ENCODE measurements at places on chromosomes 2 and 18. TPM values are rescaled to one million over a fixed set of nuclear protein-coding genes. Genes with fewer than 3 reads are reported as not detected.

SNORC gene
- total RNA-seq: 0.63 TPM

- DNase-seq: no peak
Measured at GRCh38 chr2:193520709-193521458, 1326.2 kb upstream of the TMEFF2 start.

GRCh38 chr2:30216157-30216556 is 15.2 kb upstream of the LBH start:
- peak; percentile 79 for DNase-seq

RNF152 gene
- 5.4 TPM for total RNA-seq

TMEM37 gene
- not detected for total RNA-seq

DNA sequence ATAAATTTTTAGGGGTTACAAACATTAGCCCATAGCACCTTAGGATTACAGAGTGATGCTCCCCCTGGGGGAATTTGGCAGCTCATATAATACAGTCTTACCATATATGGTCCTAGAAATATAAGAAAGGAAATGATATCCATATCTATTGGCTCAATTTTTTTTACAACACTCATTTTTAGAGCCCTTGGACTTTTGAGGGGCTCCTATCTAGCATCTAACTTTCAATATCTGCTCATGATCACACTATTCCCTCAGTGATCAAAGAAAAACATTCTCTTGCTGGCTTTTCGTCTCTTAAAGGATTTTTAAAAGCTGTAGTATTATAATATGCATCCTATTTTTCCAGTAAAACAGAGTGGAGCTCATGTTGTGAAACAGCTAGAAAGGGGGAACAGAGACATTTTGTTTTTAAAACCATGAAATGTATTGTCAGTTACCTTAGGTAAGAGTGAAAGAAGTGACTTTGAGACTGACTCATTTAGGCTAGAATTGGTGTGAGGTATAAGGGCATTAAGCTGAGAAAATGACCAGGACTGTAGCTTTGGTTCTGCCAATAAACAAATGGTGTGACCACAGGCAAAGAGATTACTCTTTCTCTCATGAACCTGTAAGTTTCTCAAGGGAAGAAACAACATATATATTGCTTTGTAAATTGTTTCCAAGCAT is 65.8 kb downstream of the ALPK2 start:
- DNase-seq: no peak

DNA sequence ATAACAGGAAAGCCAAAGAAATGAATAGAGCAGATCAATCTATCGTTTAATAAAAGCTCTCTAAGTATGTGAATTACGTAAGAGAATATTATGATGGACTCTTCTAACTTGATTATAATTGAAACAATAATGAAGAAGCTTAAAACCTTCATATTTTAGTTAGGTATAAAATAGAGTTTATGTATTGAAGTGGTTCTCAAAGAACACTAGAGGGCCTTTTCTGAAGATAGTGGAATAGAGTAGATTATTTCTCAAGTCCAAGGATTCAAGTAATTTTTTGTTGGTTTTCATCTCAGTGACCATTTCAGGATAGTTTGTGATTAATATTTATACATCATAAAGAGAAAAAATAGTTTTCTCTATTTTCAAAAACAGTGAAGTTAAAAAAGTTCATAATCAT is 97.7 kb downstream of the NBEAL1 start:
- DNase-seq: peak; percentile 16

SRD5A2 gene
- total RNA-seq: not detected

DNA sequence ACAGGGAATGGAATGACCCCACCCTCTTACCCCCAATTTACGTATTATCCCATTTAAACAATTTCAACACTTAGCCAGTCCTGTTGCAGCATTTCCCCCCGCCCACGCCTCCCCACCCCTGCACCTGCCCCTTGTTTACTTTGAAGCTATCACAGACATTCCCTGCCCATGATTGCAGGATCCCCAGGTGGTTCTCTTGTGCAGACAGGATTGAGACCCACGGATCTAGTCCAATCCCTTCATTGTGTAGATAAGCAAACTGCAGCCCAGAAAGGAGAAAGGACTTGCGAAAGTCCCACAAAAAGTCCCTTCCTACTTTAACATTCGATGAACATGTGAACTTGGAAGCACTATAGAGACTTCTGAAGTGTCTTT is 38.9 kb downstream of the TMEM17 start:
- DNase-seq: no peak

TMEM163 gene
- not detected for total RNA-seq

DNA sequence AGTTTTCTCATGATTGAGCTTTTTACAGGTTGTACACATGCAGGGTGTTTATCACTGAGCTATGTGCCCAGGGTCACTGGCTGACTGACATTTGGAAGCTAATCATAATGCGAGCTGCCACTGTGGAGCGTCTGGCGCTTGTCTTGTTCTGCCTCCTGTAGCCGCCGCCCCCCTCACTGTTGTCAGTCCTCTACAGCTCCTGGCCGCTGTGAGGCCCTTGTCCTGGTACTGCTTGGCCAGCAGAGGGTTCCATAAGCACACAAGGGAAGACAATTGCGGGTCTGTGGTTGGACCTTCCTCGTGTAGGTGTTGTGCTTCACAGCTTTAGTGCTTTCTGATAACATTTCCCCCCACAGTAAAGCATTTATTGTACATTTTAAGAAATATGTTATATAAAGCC is 105.6 kb upstream of the LDLRAD4 start:
- DNase-seq: peak; percentile 55

DNA sequence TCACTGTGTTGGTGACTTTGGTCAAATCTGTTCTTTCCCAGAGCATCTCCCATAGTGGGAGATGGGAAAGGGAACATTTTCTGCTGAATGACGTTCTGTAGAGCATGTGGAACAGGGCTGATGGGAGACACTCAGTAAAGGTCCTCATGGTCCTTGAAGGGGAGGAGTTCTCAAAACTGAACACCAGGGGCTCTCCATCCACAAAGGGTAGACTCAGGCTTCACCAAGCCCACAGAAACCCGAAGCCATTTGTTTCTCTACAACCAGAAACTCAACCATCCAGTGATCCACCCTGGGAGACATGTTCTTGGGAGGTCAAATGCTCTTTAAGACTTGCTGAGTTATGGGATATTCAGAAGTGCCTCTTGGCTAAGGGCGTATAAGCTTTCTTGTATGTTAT is 131.8 kb downstream of the ACOXL start:
- no peak for DNase-seq

- DNase-seq: no peak
Measured at GRCh38 chr18:39555496-39555895, 1989.9 kb upstream of the CELF4 start.

CLEC4F gene
- not detected for total RNA-seq

GRCh38 chr18:62458346-62458745 is 64.5 kb upstream of the ZCCHC2 start:
- no peak for DNase-seq

- DNase-seq: peak; percentile 59
Measured at GRCh38 chr2:69771461-69771860, 29.5 kb downstream of the ANXA4 start.

GRCh38 chr2:106353676-106354075 is 114.5 kb downstream of the RGPD3 start:
- no peak for DNase-seq

DNA sequence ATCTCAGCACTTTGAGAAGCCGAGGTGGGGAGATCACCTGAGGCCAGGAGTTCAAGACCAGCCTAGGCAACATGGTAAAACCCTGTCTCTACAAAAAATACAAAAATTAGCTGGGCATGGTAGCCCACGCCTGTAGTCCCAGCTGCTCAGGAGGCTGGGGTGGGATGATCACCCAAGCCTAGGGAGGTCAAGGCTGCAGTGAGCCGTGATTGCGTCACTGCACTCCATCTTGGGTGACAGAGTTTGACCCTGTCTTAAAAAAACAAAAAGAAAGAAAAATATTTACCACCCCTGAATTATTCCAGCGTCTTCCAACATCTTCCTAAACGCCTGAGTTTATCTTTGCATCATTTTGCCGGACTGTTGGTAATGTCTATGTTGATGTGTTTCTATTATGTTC is 6.2 kb upstream of the IGFBP5 start:
- DNase-seq: no peak

GAD1 gene
- total RNA-seq: 0.13 TPM

GNLY gene
- not detected for total RNA-seq

- DNase-seq: no peak
Measured at GRCh38 chr2:234191819-234192407, 141.4 kb downstream of the SPP2 start.

DNA sequence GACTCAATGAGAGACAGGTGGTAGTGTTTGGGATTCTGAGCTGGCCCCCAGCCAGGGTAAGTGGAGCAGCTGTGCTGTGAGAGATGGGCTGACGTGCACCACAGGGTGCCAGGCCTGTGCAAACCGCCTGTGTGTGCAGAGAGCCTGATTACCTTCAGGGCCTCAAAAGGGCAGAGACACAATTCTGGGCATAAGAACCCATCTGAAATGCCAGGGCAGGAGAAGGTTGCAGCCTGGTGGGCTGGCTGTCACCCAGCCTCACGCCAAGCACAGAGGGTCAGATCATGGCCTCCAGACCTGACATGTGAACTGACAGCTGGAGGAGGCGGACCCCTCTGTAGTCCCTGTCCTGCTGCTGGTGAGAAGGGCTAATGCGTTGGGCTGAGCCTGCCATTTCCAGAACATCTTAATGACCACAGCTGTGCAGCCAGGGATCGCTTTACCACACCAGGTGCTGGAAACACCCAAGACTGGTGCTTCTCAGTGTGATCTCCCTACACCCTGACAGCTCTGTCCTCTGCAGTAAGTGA is 100.9 kb downstream of the ARL4C start:
- no peak for DNase-seq

DNA sequence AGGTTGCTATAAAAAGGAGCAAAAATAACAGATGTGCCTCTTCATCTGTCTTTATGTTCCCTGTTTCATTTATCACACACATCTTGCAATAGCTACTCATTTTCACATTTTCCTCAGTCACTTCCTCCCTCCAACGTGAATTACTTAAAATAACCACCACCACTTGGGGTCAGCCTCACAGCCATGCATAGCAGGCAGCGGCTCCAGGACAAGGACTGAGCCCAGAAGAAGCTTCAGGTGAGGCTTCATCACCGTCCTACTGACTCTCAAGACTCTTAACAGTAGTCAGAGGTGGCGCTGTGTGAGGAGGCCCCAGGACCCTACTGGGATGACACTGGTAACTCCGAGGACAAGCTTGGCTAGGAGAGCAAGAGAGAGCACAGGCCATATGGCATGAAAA is 15.5 kb upstream of the ST8SIA5 start:
- no peak for DNase-seq

- no peak for DNase-seq
Measured at GRCh38 chr2:180661686-180662030, 318.7 kb upstream of the UBE2E3 start.

- DNase-seq: peak; percentile 90
Measured at GRCh38 chr18:77206676-77207374, 42.8 kb upstream of the GALR1 start.

- no peak for DNase-seq
Measured at GRCh38 chr2:189045836-189046235, 71.7 kb downstream of the COL3A1 start.

CROCC2 gene
- total RNA-seq: under 0.01 TPM

GRCh38 chr18:21177822-21178221 is 64.2 kb upstream of the GREB1L start:
- DNase-seq: no peak

DNA sequence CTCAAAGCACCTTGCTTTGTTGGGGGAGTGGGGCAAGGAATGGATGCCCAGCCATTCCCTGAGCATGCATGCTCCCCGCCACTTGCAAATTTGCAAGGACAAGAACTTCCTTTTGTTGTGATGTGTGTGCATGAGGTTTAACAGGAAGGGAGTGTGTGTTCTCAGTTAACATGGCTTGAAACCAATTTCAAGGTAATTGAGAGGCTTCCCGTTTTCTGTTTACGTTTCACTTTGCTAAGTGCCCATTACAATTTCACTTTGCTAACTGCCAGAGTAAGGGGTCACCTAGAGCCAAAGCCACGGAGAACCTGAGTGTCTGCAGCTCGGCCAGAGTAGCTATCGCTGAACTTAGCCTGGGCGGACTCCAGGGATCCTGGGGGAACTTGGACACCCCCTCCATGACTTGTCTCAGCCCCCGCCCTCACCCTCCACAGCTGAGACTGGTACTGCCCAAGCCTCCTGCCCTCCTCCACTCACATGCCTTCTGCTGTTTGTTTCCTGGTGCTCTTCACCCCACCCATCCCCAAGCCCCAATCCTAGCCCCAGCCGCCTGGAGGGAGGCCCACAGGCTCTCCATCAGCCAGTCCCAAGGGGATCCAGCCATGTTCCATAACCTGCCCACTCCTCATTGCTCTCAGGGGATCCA is 53.6 kb upstream of the LAPTM4A start:
- DNase-seq: no peak

Data from GM23248 (cell line).